ENCODE measurements at places on chromosomes 6 and 20.

GRCh38 chr6:145241039-145241438 is 494.3 kb downstream of the EPM2A start:
- no peak for DNase-seq

DNA sequence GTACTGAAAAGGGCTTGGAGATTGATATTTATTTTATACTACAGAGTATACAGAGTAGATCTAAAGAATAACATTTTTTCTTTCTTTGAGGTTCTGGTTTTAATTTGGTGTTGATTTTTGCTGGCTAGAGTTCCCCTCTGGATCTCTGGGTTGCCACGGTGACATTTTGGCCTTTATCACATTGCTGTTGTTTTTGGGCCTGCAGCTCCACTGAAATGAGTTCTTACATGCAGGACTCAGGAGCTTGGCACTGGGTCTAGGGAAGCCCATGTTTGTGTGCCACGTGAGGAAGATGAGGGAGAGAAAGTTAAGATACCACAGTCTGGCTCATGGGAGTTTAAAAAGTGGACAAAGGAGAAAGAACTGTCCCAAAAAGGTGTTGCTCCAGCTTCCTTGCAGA is 7.4 kb upstream of the TFAP2C start:
- DNase-seq = no peak

- no peak for DNase-seq
These were observed 266.4 kb upstream of the BMP2 start for GRCh38 chr20:6501061-6501460.

- no peak for DNase-seq
These were observed 94.0 kb downstream of the SGK1 start for GRCh38 chr6:134223796-134224420.

DNA sequence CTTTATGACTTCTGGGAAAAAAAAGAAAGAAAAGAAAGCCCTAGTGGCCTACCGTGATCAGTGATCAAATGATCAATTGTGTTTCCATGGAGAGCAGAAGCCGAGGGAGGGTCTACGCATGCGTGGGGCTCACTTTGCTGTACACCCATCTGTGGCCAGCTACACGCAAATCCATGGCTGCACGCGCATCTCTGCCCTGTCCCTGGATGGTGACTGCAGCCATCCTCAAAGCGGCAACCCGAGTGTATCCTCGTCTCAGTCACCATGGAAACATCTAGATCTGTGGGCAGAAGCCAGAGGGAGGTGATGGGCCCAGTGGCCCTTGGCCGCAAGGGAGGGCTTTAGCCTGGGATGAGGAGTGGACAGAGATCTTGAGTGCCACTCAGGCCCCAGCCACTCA is 785 bp upstream of the ULBP3 start:
- no peak for DNase-seq

DNA sequence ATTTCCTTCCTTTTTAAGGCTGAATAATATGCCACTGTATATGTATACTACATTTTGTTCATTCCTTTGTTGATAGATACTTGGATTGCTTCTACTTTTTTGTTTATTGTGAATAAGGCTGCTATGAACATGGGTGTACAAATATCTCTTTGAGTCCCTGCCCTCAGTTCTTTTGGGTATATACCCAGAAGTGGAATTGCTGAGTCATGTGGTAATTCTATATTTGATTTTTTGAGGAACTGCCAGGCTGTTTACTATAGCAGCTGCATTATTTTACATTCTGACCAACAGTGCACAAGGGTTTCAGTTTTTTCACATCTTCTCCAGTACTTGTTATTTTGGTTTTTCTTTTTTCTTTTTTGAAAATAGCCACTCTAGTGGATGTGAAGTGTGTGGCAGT is 34.1 kb downstream of the CDS2 start:
- DNase-seq = peak; percentile 33

- DNase-seq = no peak
These were observed 246.2 kb downstream of the HACE1 start for GRCh38 chr6:104613416-104614001.

DNA sequence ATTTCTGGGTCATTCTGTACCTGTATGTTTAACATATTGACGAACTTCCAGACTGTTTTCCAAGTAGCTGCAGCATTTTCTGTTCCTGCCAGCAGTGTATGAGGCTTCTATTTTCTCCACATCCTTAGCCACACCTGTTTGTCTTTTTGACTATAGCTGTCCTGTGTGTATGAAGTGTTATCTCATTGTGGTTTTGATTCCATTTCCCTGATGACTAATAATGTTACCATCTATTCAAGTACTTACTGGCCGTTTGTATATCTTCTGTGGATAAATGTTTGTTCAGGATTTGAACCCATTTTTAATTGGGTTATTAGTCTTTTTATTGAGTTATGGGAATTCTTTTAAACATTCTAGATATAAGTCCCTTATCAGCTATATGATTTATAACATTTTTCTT is 95.2 kb downstream of the JAG1 start:
- DNase-seq = no peak

DNA sequence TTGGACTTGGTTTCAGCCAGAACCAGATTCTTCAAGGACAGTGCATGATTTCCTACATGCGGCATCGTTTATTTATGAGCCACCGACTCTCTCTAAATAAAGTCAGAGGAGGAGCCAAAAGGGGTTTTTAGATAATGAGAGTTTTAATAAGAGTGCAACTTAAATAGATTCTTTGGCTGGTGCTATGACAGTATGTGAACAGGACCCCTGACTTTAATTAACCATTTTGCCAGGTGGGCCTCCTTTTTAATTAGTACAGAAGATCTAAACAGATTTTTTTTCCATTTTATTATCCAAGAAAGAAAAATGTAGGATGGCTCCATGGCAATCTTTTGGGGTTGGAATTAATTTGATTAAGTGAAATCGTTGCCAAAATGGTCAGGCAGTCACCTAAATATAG is 74.8 kb upstream of the INSM1 start:
- DNase-seq = no peak

GRCh38 chr6:41732591-41733359 is 2.6 kb downstream of the TFEB start:
- DNase-seq = no peak

- no peak for DNase-seq
These were observed 3.2 kb downstream of the CUTA start for GRCh38 chr6:33414592-33415271.

DNA sequence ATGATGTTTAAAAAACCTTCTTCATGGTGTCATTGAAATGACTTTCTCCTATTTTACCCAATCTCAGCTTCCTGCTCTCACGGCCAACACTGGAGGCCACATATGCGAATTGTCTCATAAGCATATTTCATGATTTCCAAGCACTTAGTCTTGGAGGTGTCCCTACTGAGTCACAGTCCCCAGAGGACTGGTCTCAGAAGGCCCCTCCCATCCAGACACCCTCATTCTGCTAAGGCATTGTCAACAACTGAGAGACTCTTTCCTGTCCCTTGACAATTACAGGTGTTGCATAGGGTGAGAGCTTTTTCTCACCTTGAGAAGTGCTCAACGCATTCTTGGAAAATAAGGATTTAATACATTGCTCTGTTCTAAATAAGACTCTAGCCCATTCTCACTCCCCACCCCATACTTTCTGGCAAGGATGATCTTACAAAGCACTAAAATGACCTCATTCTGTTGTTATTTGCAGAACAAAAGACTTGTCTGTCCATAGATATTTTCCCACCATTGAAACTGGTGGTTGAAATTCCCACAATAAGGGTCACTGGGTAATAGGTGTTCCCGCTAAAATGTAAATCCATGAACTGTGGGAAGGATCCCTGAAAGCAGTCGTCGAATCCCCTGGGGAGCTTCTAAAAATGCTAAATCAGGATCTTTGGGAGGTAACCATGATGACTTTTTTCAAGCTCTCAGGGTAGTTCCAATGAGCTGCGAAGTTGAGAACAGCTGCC is 32.3 kb upstream of the SLC22A23 start:
- no peak for DNase-seq

- no peak for DNase-seq
These were observed 219.4 kb downstream of the SOD2 start for GRCh38 chr6:159473475-159474263.

GRCh38 chr20:10853176-10853575 is 179.4 kb upstream of the JAG1 start:
- no peak for DNase-seq

GRCh38 chr6:48036316-48036715 is 74.7 kb downstream of the PTCHD4 start:
- DNase-seq = no peak

DNA sequence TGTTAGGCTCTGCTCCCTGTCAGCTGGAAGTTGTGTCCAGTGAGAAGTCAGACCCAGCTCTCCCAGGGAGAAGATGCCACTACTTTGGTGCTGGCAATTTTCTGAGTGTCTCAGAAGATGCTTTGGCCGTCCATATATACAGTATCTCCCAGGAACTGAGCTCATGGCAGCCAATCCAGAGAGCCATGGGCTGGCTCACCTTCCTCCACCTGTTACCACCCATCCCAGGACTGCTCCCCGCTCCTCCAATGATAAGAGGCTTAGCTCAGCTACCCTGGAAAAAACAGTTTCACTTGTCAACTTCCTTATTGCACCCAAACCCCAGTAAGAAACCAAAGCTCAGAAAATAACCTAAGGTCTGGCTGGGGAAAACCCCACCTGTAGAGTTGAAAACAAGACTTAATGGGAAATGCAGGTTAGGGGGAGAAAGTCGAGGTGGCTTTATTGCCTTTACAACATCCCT is at the start of gene BNIP5:
Gene BNIP5, minus strand, starts transcription at position 110 of the 463 bp plus-strand sequence. CDS start 6,198 bp downstream, outside the sequence.
- DNase-seq = no peak

DNA sequence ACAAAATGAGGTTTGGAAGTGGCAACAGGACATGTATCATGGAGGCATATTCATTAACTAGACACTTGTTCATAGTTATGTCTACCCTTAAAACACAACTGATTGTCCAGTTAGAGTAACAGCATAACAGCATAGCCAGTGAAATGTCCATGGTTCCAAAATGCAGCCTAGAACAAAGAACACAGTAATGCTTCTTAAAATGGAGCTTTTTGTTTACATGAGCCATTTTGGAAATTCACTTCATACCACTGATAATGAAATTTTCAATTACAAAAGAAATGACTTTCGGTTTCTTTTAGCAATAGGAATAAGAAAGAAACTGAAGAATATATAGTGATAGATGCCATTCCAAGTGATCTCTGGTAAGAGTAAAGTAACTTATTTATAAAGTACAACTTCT is 111.1 kb upstream of the DST start:
- no peak for DNase-seq

GRCh38 chr6:2725999-2726567 is 24.6 kb downstream of the MYLK4 start:
- no peak for DNase-seq

DNA sequence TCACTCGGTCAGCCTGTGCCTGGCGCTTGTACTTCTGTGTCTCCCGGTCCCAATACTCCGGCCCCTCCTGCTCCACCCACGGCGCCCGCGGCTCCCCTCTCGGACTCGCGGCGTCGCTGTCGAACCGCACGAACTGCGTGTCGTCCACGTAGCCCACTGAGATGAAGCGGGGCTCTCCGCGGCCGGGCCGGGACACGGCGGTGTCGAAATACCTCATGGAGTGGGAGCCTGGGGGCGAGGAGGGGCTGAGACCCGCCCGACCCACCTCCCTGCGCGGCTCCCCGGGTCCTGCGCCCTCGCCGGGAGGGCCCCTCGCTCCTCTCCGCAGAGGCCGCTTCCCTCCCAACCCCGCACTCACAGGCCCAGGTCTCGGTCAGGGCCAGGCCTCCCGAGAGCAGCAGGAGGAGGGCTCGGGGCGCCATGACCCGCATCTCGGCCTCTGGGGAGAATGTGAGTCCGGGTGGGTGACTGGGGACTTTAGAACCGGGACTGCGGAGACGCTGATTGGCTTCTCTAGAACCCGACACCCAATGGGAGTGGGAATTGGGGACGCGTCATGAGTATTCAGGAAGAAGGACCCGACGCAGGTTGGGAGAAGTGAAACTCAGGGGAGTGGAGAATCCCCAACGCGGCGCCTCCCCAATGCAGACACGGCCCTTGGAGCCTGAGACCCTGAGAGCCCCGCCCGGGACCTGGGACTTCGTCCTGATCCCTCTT is at the start of gene HLA-C:
Gene HLA-C, minus strand, starts transcription at position 452 of the 717 bp plus-strand sequence. Its CDS starts 21 bp downstream, at position 431.
- DNase-seq = peak; percentile 93

- no peak for DNase-seq
These were observed 61.0 kb downstream of the ENPP1 start for GRCh38 chr6:131868836-131869235.

DNA sequence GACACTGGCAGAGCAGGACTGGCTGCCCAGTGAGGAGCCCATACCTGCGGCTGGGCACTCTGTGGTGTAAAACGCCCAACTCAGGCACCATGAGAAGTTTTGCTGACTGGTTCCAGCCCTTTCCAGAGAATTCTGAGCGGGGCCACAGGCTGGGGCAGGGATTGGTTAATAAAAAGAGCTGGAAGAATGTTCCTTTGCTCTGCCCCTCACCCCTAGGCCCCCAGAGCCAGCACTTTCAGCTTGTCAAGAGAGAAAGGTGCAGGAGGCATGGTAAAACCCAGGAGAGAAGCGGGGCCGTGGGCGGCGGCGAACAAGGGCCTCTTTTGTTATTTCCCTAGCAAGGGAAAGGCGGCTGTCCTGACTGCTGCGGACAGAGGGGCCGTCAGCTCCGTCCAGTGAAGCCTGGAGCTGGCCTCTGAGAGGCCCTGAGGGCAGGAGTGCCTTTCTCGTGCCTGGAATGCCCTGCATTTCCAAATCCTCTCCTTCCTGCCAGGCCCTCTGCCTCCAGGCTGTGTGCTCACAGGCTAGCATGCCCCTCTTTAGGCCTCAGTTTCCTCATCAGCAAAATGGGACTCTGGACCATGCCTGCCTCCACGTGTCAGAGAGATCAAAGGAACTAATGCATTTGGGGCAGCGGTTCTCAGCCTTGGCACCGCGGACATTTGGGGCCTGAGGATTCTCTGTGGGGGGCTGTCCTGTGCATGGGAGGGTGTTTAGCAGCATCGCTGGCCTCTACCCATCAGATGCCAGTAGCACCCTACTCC is 12.9 kb downstream of the SLC13A3 start:
- DNase-seq = no peak

DNA sequence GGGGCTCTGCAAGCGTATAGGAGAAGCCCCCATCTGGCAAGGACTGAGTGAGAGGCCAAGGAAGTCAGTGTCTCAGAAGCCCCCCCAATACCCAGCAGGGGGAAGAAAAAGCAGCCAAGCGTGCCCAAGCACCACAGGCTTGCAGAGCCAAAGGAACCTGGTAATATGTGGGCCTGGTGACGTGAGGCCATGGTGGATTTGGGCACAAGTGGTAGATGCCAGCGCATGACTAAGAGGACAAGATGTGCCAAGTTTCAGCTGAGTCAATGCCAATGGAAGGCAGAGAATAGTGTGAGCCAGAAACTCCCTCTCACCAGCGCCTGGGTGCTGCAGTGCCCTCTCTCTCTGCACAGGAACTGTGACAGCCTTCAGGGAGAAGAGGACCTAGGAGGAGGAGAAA is 110.0 kb downstream of the QRSL1 start:
- DNase-seq = no peak

DNA sequence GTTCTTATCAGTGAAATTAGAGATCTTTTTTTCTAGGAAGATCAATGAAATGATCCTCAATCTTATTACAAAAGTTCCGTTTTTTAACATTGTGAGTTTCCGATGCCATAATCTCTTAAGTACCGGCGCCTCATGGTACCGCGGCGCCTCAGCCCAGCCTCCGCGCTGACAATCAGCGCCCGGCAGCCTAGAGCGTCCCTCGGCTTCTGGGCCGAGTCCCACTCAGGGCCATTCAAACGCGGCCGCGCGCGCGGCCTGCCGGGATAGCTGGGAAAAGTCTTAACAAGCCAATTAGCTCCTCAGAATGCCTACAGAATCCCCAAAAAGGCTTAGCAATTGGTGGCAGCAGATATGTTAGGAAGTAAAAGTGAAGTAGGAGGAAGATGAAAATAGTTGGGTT is 204.8 kb downstream of the ADGB start:
- no peak for DNase-seq
